Stimulated activated CD4-positive, alpha-beta T cell treated with anti-CD3 and anti-CD28 coated beads, Interleukin-12 subunit alpha, Interleukin-12 subunit beta, amount 100 ng/mL, for 48 hours (primary cell): ENCODE measurements at places on chromosomes 7 and 10.

DNA sequence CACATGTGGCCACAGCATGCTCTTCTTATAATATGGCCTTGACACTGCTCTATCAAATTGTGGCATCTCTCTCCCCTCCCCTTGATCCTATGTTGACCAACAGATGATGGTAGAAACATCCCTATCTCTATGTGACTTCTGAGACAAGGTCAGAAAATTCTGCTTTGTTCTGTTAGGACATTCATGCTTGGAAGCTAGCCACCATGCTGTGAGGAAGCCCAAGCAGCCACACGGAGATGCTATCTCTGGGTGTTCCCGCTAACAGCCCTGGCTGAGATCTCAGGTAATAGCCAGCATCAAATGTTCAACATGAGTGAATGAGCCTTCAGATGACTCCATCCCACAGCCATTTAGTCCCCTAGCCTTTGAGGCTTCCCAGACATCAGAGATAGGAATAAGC is 36.8 kb upstream of the CPXM2 start:
- DNase-seq: no peak

GRCh38 chr7:102167254-102167653 is 119.4 kb upstream of the SH2B2 start:
- DNase-seq: no peak

DNA sequence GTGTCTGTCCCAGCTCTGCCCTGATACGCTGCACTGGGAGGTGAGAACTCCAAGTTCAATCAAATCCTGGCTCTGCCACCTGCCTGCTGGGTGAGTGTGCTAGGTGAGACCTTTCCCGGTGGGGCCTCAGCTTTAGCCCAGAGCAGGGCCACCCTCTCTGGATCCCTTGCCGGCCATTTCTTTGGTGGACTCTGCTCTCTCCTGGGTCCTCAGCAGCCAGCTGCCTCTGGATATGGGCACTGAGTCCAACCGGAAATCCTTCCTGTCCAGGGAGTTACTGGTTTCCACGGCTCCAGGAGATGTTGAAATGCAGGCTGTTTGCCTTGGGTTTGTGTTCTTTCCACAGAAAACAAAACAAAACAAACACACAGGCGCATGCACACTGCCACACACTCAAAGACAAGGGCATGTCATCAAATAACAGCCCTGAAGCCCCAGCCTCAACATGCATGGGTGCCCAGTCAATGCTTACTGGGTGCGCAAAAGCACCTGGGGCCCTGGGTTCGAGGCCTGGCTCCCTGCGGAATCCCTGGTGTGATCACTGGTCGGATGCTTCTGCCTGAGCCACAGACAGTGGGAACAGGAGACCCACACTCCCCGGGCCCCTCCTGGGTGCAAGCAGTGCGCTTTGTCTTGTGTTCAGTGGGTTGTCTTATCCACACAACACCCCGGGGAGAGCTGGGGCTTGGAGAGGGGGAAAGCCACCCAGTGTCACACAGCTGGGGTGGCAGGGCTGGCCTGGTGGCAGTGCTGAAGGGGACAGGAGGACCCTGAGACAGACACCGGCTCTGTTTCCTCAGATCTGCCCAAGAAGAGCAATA is 33.1 kb downstream of the PPIF start:
- no peak for DNase-seq

GRCh38 chr7:36387435-36388231 is 2.0 kb upstream of the ANLN start:
- no peak for DNase-seq

- no peak for DNase-seq
Observed at GRCh38 chr7:45937862-45938261, 16.8 kb upstream of the IGFBP3 start.

GRCh38 chr7:140676306-140676705 is 3.6 kb downstream of the ADCK2 start:
- no peak for DNase-seq

DNA sequence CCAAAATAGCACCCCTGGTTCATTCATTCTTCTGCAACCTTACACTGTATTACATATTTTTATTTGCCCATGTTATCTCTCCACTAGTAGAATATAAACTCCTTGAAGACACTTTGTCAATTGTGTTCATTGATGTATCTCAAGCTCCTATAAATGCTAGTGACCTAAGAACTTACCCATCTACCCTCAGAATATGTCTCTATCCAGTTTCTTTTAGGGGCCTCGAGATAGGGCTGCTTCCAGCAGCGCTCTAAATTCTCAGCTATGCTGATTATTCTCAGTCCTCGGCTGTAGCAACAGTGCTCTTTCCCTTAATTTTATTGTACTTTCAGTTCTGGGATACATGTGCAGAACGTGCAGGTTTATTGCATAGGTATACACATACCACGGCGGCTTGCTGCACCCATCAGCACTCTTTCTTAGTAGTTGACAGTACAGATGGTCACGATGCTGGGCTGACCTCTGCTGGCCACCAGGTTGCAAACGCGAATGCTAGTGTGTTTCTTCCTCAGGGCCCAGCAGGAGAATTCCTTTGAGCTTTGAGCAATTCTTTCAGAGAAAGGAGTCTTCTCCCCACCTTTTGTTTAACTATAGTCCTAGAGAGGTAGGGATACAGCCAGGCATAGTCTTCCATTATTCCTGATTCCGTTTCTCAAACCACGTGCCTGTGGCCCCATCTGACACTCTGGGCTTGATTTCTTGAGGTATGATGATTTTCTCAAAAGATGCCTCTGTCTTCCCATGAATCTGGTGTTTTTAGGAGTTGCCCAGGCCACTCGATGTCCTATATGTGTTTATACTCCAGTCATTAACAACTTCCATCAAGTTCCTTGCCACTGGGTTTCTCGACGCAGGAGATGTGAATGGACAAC is 49.1 kb upstream of the CDC14C start:
- DNase-seq: no peak

GRCh38 chr10:8628351-8628750 is 573.9 kb downstream of the GATA3 start:
- DNase-seq: no peak

DNA sequence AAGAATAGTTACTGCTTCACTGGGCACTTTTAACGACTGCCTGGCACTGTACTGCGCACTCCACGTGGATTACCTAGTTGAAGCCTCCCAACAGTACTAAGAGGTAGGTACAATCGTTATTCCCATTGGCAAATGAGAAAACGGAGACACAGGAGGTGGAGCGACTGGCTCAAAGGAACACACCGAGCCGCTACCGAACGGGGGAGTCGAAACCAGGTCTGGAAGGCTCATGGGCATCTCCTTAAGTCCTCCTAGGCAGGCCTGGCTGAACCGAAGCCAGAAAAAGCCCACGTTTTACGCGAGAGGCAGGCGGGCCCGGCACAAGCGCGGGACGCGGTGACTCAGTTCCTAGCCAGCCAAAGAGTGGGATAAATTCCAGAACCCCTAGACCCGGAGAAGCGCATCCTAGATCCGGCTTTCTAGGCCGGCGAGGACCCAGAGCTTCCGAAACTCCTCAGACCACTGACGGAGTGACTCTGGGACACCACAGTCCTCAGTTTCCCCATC is 472 bp downstream of the PDAP1 start:
- DNase-seq: no peak

GRCh38 chr10:30842185-30842584 is 189.5 kb downstream of the ZNF438 start:
- DNase-seq: no peak

DNA sequence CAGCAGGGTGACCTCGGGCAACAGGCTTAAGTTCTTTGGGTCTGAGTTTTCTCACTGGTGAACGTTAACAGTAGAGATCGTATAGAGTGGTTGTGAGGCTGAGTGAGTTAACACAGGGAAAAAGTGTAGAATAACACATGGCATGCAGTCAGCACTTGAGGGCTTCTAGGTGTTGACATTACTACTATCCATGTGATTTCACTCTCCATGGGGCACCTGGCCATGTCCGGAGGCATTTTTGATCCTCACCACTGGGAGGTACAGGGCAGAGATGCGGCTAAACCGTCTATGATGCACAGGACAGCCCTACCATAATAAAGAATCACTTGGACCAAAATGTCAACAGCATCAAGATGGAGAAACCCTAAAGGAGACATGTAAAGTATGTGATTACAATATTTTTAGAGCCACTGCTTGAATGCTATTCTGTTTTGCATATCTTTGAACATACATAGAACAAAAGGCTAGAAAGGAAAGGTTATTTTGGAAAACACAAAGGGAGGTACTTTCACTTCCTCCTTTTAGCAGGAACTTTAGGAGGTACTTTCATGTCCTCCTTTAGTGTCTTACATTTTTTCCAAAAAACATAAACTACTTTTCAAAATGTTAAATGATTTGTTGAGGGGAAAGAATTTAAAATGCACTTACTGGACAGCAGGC is 44.3 kb downstream of the NOD1 start:
- DNase-seq: no peak

GRCh38 chr7:107115762-107116540 is 52.9 kb upstream of the HBP1 start:
- DNase-seq: no peak

- DNase-seq: no peak
Observed at GRCh38 chr7:158497627-158498026, 90.0 kb downstream of the PTPRN2 start.

DNA sequence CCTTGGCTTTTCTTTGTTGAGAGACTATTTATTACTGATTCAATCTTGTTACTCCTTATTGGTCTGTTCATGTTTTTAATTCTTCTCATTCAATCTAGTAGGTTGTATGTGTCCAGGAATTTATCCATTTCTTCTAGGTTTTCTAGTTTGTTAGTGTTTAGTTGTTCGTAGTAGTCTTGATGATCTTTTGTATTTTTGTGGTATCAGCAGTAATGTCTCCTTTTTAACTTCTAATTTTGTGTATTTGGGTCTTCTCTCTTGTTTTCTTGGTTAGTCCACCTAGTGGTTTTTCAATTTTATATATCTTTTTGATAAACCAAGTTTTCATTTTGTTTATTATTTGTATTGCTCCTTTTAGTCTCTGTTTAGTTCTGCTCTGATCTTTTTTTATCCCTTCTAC is 546.9 kb upstream of the TPK1 start:
- no peak for DNase-seq

DNA sequence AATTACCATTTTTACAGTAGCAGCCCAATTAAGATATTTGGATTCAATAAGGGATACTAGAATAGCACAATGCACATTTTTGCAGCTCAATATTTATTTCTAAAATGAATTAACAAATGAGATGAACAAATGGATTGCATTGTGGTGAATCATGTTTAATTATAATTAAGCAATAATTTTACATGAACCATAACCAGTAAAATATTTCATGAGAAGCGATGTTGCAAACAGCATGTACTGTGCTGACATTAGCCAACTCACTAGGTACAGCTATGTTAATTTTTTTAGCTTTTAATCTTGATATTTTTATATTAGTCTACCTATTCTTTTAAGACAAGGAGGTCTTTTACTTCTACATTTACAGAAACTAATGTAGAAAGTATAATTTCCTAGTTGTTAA is 399.1 kb upstream of the AKR1E2 start:
- no peak for DNase-seq

GRCh38 chr7:17706275-17706674 is 234.0 kb downstream of the SNX13 start:
- DNase-seq: no peak

GRCh38 chr7:44258865-44259546 is 58.2 kb downstream of the YKT6 start:
- DNase-seq: no peak

DNA sequence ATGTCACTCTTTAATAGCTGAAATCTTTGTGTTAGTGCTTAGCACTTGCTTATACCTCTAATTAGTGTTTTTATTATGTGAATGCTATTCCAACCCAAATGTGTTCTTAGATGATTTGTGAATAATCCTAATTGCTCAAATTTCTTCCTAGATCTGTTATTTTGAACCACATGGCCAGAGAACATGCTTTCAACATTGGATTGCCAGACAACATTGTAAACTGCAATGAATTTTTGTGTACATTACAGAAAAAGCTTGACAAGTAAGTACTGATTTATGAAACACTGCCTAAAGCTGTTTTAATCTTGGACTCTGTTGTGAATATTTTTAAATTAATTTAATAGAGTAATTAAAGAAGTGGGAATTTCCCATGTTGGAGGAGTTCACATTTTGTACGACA is 121.1 kb downstream of the ZNF277 start:
- DNase-seq: no peak

- no peak for DNase-seq
Observed at GRCh38 chr7:92667816-92668535, 77.8 kb upstream of the FAM133B start.

GRCh38 chr10:86592413-86592812 is 61.9 kb upstream of the OPN4 start:
- no peak for DNase-seq

GRCh38 chr7:31692451-31692850 is 5.4 kb downstream of the PPP1R17 start:
- DNase-seq: no peak

- DNase-seq: peak; percentile 50
Observed at GRCh38 chr10:15370856-15371701, at the start of gene FAM171A1. TSS of gene FAM171A1 (minus strand) at chr10:15371289. CDS start at chr10:15371052, 237 bp downstream.

DNA sequence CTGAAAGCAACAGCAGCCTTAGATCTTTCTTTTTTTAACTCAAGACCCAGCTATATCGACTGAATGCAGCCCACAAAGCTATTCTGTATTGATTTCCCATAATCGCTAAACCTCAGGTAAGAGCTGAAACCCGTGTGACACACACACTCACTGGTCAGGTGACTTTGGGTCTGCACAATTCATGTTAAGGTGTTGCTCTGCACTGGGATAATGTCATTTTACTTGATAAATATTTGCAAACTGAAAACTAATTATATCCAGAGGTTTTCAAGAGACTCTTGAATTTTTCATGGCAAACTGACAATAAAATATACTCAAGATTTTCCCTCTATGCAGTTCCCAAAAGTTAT is 33.1 kb downstream of the SCRN1 start:
- DNase-seq: no peak

DNA sequence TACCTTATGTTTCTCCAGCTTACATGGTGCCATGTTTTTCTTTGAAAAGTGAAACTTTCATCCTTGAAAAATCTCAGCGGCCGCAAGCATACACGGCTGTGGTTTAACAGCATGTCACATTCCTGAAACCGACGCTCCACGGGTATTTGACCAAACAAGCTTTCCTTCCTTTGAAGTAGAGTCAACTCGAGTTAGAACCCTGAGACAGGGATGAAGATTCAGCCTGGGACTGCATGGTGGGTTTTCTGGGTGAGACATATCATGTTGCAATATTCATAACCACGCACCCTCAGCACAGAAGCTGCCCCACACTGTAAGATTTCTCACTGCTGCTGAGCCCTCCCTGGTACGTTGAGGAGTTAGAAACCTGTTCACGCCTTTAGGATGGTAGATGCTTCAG is 8.1 kb downstream of the CYP26A1 start:
- no peak for DNase-seq

- DNase-seq: no peak
Observed at GRCh38 chr10:104646146-104646545, 5.1 kb downstream of the SORCS3 start.

DNA sequence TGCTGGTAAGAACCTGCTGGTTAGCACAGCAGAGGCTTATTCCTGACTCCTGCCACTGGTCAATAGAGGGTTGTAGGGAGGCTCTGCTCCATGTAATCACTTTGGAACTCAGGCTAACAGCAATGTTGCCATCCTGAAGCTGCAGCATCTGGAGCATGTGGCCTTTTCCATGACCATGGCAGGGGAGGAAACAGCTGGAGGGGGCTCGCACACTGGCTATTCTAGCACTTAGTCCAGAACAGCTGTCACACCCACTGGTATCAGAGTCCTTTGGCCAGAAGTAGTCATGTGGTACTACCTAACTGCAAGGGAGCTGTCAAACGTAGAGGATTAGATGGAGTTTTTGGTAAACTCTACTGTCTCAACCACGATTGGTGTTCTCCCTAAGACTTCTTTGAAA is 450.0 kb downstream of the RPS24 start:
- no peak for DNase-seq
